ENCODE measurements at places on chromosomes 11 and 22. TPM values are rescaled to one million over a fixed set of nuclear protein-coding genes. Genes with fewer than 3 reads are reported as not detected.

SLC22A12 gene
- polyA plus RNA-seq = 4.0 TPM

GRCh38 chr11:5994791-5995190 lies 8.0 kb upstream of the OR52L1 start:
- no peak for DNase-seq

DNA sequence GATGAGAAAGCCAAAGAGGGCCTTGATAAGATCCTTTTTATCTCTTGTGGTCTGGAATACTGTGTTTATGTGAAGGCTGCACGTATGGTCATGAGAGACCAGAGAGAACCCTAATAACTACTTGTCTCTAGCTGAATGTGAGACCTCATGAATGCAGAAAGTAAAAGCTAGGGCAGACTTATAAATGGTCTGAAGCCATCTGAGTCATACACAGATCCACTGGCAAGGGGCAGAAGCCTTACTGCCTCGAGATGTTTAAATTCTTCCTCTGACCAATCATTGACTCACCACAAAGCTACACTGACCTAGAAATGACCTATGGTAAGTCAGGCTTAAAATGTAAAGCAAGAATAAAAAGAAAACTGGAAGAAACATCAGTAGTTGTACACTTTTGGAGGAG lies 22.7 kb upstream of the OR4B1 start:
- no peak for DNase-seq

- DNase-seq = no peak
These were observed at the start of gene XKR3 for GRCh38 chr22:16824716-16825687. TSS of gene XKR3 (minus strand) at chr22:16825411. CDS start at chr22:16808073, 17,338 bp downstream.

DDX10 gene
- polyA plus RNA-seq = 91.9 TPM

GRCh38 chr11:120027546-120028180 lies 110.2 kb downstream of the TRIM29 start:
- no peak for DNase-seq

DNA sequence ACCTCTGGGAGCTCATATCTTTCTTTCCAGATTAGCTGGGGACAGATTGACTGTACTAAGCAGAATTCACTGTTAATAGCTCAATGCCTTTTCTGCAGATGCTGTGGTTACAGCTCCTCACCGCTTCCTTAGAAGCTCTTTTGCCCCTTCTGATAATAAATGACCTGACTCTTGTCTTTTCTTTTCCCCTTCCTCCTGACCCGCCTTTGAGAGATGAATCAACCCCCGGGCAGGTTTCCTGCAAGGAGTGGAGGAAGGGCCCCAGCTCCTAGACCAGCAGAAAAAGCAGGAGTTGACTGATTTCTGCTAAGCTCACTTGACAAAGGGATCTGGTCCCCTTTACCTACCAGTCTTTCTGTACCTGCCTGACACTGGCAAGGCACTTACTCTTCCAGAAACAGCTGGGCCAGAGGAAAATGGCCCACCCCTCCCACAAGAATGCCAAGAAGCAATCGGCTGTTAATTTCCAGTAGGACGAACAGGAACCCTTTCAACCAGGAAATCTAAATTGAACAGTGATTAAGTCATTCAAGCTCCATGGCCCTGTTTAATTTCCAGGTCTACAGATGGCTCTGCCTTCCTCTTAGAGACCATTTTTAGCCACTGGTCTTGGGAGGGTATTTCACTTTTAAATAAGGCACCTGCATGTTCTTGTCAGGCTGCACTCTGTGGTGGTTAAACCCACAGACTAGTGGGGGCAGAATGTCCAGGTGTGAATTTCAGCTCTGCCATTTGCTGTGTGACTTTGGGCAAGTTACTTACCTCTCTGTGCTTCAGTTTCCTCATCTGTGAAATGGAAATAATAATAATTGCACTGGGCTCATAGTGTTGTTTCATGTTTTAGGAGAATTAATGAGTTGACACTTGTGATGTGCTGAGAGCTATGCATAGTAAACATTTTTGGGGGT lies 67.5 kb downstream of the PRR5L start:
- DNase-seq = no peak

RAB39A gene
- polyA plus RNA-seq = 0.46 TPM

- DNase-seq = no peak
These were observed 539 bp downstream of the SLC35C1 start for GRCh38 chr11:45805305-45806071.

GRCh38 chr22:43859621-43860020 lies 2.7 kb downstream of the SULT4A1 start:
- DNase-seq = no peak

PLA2G3 gene
- polyA plus RNA-seq = 0.10 TPM

- no peak for DNase-seq
These were observed 21.6 kb downstream of the APOL5 start for GRCh38 chr22:35739076-35739930.

- no peak for DNase-seq
These were observed 984.0 kb downstream of the BRD1 start for GRCh38 chr22:48843640-48844039.

- DNase-seq = no peak
These were observed 9.1 kb upstream of the MN1 start for GRCh38 chr22:27810609-27811151.

GRCh38 chr11:127791844-127792243 lies 791.3 kb upstream of the KIRREL3 start:
- DNase-seq = no peak

GRCh38 chr22:32545801-32546200 lies 71.2 kb downstream of the FBXO7 start:
- DNase-seq = no peak

DNA sequence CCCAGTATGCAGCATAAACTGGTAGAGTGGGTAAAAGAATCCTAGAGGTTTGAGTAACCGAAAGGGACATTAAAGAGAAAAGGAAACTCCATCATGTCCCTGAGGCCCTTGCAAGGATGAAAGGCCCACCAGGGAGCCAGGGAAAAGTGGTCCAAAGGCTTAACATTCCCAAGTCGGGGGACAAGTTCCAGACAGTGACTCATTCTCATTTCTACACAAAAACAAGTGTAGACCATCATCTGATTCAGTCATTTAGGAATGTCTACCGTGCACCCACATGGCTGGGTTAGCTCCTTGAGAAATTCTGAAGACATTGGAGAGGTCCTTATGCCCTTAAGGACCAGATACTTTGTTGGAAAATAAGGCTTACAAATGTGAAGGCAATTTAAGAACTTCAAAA lies 4.8 kb upstream of the NOX4 start:
- DNase-seq = no peak

MCAT gene
- 16.4 TPM for polyA plus RNA-seq

Measured in right renal cortex interstitium (tissue), 3 donors.